Dermis microvascular lymphatic vessel endothelial cell (primary cell): ENCODE measurements at places on chromosomes 7 and 10. TPM values are rescaled to one million over a fixed set of nuclear protein-coding genes. Genes with fewer than 3 reads are reported as not detected.

Gene TBC1D12
- 12.7 and 21.4 TPM in 2 replicates for total RNA-seq

Gene PNLIPRP3
- under 0.01 TPM in 1 of 2 replicates, not detected in the other for total RNA-seq

Gene CRTAC1
- 4.6 and 11.9 TPM in 2 replicates for total RNA-seq

Gene SPDYE5
- total RNA-seq = under 0.01 TPM in 1 of 2 replicates, not detected in the other

Gene BLNK
- not detected in 2 replicates for total RNA-seq

Gene SPDYE11
- total RNA-seq = not detected in 2 replicates

Gene TMEM176B
- total RNA-seq = not detected in 2 replicates

Gene GIGYF1
- total RNA-seq = 9.0 and 15.2 TPM in 2 replicates

Gene PAX4
- total RNA-seq = not detected in 2 replicates

Gene CNTNAP2
- total RNA-seq = 0.25 and 2.8 TPM in 2 replicates

Gene C10orf90
- not detected in 2 replicates for total RNA-seq

Gene ZDHHC6
- total RNA-seq = 20.5 and 22.7 TPM in 2 replicates

Gene RAPGEF5
- total RNA-seq = 138 and 171 TPM in 2 replicates

Gene NPY
- not detected in 2 replicates for total RNA-seq

Gene GOLGA7B
- under 0.01 and 0.13 TPM in 2 replicates for total RNA-seq

Gene VPS37D
- 2.7 and 3.8 TPM in 2 replicates for total RNA-seq

Gene RADIL
- total RNA-seq = 1.7 and 5.6 TPM in 2 replicates

Gene PNLIPRP2
- not detected in 2 replicates for total RNA-seq

Gene HGF
- 0.25 and 0.77 TPM in 2 replicates for total RNA-seq

Gene ZNF365
- total RNA-seq = not detected in 2 replicates

Gene PURB
- total RNA-seq = 14.4 and 18.1 TPM in 2 replicates

Gene CRHR2
- total RNA-seq = not detected in 2 replicates

Gene CYP2C19
- total RNA-seq = not detected in 2 replicates

Gene GPNMB
- total RNA-seq = 0.13 TPM in 1 of 2 replicates, not detected in the other

Gene ZNF425
- total RNA-seq = 1.5 and 2.5 TPM in 2 replicates

Gene SLC35B4
- 10.8 and 16.1 TPM in 2 replicates for total RNA-seq

Gene ANKRD30A
- total RNA-seq = not detected in 2 replicates

Gene GALNT17
- total RNA-seq = not detected in 2 replicates

Gene CLCN1
- not detected in 2 replicates for total RNA-seq

Gene PRR15
- 0.13 TPM in 1 of 2 replicates, not detected in the other for total RNA-seq

Gene ADRA2A
- total RNA-seq = not detected in 2 replicates
